ENCODE measurements at places on chromosomes 5 and 9. TPM values are rescaled to one million over a fixed set of nuclear protein-coding genes. Genes with fewer than 3 reads are reported as not detected.

The SLC4A9 gene
- 0.24 TPM for total RNA-seq

The ACSL6 gene
- 0.86 TPM for total RNA-seq

The CCL19 gene
- total RNA-seq = not detected

- peaks cover 5% of the 10 kb centered on the region for H3K4me1 ChIP-seq
- H3K36me3 ChIP-seq = peaks cover 4% of the 10 kb centered on the region
- no peak overlapping the region for H3K27ac ChIP-seq
- DNase-seq = no peak
Measured at GRCh38 chr9:27151693-27152404, 42.8 kb downstream of the TEK start.

DNA sequence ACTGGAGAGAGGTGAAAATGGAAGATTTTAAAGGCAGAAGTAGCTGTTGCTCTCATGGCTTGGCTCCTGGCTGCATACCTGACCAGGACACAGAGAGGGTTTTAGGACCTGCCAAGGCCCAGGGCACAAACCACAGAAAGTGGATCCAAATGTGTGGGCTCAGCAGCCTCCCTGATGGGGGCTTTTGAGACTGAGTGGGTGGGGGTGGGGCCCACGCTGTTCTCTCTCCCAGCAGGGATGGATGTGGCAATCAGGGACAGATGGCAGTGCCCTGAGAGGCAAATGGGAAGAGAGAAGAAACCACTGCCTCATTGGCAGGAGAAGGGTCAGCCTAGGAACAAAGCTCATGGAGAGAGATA is 34.9 kb upstream of the TIFAB start:
- no peak for DNase-seq
- H3K36me3 ChIP-seq = no peaks in the 10 kb centered on the region
- H3K4me1 ChIP-seq = peaks cover 8% of the 10 kb centered on the region
- no peak overlapping the region for H3K4me3 ChIP-seq
- no peak overlapping the region for H3K27ac ChIP-seq
- H3K27me3 ChIP-seq = peaks cover 82% of the 10 kb centered on the region

GRCh38 chr5:67453111-67453905 is 256.7 kb upstream of the CD180 start:
- H3K4me1 ChIP-seq = no peaks in the 10 kb centered on the region
- no peak overlapping the region for H3K4me3 ChIP-seq
- no peak overlapping the region for H3K27ac ChIP-seq
- H3K27me3 ChIP-seq = no peaks in the 10 kb centered on the region

DNA sequence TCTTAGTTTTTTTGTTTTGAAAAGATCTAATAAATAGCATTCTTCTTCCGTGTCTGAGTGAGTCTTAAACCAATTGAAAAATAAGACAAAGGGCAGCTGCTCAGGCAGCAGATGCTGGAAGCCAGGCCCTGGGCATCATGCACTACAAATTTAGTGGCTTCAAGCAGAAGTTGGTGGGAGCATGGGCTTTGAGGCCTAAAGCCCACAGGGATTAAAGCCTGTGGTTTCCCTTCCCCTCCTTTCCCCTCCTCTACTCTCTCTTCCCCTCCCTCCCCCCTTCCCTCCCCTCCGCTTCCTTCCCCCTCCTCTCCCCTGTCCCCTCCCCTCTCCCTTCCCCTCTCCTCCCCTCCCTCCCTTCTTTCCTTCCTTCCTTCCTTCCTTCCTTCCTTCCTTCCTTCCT is 20.1 kb upstream of the KIF4B start:
- no peaks in the 10 kb centered on the region for H3K36me3 ChIP-seq
- DNase-seq = no peak
- peaks cover 14% of the 10 kb centered on the region for H3K4me1 ChIP-seq
- H3K27me3 ChIP-seq = no peaks in the 10 kb centered on the region

- H3K27ac ChIP-seq = no peak overlapping the region
- no peak for DNase-seq
- no peaks in the 10 kb centered on the region for H3K36me3 ChIP-seq
- no peak overlapping the region for H3K4me3 ChIP-seq
- no peaks in the 10 kb centered on the region for H3K27me3 ChIP-seq
- H3K4me1 ChIP-seq = peaks cover 9% of the 10 kb centered on the region
Measured at GRCh38 chr9:127305838-127306226, 41.3 kb downstream of the GARNL3 start.

DNA sequence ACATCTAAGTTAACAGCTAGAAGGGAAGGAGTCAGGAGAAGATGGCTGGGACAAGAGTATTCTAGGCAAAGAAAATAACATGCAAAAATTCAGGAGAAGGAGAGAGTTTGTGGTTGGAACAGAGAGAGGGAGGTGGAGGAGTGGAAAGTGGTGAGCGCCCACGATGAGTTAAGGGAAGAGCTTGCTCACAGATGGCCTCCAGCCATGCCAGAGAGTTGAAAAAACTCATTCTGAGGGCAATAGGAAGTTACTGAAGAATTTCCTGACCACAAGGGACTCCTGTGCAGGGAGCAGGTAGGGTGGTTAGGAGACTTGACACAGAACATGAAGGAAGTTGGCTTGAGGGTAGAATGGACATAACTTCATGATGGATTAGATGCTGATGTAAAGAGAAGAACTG is 159.7 kb downstream of the DOCK2 start:
- H3K4me3 ChIP-seq = no peak overlapping the region
- no peak overlapping the region for H3K27ac ChIP-seq
- H3K4me1 ChIP-seq = peaks cover 12% of the 10 kb centered on the region
- H3K36me3 ChIP-seq = peaks cover 7% of the 10 kb centered on the region
- peaks cover 37% of the 10 kb centered on the region for H3K27me3 ChIP-seq

DNA sequence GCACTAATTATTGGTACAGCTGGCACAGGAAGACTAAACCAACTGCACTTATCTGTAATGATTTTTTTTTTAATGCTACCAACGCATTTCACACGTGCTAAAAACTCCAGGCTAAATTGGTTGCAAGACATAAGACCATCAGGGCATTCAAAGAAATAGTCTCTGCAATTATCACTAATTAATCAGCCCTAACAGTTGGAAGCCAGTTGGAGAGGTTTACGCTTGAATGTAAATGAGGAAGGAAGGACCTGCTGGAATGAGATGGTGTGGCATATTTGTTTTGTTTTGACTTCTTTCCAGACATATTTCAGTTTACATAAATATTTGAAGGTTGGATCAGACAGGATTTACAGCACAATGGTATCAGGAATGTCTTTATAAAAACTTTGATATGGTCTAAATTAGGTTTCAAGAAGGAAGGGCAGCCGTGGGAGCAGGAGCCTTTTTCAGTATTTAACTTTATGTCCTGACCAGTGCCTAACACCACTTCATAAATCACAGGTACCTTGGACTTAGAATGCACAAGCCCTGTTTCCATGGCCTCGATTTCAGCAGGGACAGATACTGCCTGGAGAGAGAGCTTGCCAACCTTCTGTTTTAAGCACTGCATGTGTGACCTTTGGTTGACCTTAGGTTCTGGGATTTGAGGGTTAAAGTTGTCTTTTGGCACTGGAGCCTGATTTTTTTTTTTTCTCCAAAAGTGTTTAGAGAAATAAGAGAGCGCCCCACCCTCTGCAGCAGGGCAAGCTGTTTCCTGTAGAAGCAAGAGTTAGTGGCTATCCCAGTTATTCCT is 199.8 kb upstream of the MAP3K1 start:
- H3K4me3 ChIP-seq = no peak overlapping the region
- no peaks in the 10 kb centered on the region for H3K36me3 ChIP-seq
- H3K27me3 ChIP-seq = no peaks in the 10 kb centered on the region
- peaks cover 30% of the 10 kb centered on the region for H3K4me1 ChIP-seq

- no peak overlapping the region for H3K4me3 ChIP-seq
- H3K27me3 ChIP-seq = no peaks in the 10 kb centered on the region
- no peaks in the 10 kb centered on the region for H3K36me3 ChIP-seq
- peaks cover 9% of the 10 kb centered on the region for H3K4me1 ChIP-seq
Measured at GRCh38 chr9:71826279-71826678, 58.0 kb upstream of the CEMIP2 start.

DNA sequence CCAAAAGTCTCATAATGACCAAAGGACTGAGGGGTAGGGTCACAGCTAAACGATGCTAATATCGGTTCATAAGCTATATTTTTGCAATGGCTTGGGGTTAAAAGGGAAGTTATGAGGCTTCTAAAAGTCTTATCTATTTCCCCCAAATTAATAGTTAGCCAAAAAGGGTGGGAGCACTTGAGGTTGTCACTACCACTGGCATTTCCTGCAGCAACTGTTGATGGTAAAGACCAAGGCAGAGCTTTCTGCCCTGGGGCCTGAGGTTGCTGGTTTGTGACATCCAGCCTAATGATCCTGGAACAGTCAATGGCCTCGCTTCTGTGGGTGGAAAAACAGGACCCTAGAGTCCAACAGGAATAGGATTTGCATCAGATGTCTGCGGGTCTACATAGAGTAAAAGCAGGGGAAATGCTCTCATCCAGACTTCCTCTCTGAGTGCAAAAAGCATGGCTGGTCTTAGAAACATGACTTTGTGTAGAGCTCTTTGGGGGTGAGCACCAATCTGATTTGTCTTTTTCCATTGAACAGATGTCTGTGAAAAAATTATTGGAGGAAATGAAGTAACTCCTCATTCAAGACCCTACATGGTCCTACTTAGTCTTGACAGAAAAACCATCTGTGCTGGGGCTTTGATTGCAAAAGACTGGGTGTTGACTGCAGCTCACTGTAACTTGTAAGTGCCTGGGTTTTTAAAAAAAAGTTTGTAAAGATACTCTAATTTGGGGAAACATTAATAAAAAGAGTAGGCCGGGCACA is 2.7 kb downstream of the GZMA start:
- no peak overlapping the region for H3K27ac ChIP-seq
- H3K4me1 ChIP-seq = no peaks in the 10 kb centered on the region
- no peak overlapping the region for H3K4me3 ChIP-seq
- H3K27me3 ChIP-seq = peaks cover 53% of the 10 kb centered on the region

DNA sequence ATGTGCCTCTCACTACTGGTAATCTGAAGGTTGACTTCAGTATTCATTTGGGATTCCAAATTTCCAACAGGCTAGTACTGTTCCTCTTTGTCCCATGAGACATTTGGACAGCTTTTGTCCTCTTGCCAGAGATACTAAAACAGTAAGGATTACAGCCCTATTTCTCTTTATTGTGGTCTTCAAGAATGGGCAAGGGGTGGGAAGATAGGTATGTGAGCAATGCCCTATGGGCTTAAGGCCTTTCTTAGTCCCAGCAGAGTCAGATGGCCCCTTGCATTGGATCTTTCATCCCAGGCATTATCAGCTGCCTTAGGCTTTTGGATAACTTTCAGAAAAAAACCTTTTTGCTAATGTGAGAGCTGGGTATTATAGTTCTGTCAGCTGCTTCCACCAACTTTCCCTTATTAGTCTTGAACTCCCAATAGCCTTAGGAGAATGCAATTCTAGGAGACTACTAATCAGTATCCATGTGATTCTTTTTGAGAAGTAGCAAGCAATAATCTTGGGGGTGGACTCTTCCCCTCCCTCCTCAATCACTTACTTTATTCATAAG is 361.1 kb upstream of the NUDT12 start:
- peaks cover 8% of the 10 kb centered on the region for H3K4me1 ChIP-seq
- H3K36me3 ChIP-seq = no peaks in the 10 kb centered on the region
- H3K27ac ChIP-seq = no peak overlapping the region
- H3K4me3 ChIP-seq = no peak overlapping the region
- DNase-seq = no peak

DNA sequence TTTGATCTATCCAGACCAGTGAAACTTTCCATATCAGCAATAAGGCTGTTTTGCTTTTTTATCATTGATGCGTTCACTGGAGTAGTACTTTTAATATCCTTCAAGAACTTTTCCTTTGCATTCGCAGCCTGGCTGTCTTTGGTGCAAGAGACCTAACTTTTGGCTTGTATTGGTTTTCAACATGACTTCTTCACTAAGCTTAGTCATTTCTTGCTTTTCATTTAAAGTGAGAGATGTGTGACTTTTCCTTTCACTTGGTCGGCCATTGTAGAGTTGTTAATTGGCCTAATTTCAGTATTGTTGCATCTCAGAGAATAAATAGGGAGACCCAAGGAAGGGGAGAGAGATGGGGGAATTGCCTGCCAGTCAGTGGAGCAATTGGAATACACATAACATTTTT is 26.4 kb upstream of the CMYA5 start:
- H3K4me3 ChIP-seq = no peak overlapping the region
- no peak for DNase-seq
- H3K27ac ChIP-seq = no peak overlapping the region
- H3K36me3 ChIP-seq = peaks cover 12% of the 10 kb centered on the region
- H3K4me1 ChIP-seq = no peaks in the 10 kb centered on the region
- no peaks in the 10 kb centered on the region for H3K27me3 ChIP-seq

DNA sequence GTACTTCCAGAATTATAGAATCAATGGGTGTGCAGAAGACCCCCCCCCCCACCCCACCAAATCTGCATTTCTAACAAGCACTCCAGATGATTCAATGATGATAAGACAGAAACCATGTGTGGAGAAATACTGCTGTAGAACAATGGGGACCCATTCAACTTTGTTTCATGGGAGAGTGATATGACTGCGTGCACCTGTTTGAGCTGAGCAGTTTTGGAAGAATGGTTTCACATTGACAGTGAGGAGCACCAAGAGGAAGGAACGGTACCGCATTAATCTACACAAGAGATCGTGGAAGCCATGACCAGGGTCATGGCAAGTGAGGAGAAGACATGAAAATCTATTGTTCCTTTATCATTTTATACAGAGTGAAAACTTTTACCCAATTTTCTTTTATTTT is 202.7 kb downstream of the CD180 start:
- DNase-seq = no peak
- H3K4me3 ChIP-seq = no peak overlapping the region
- no peaks in the 10 kb centered on the region for H3K27me3 ChIP-seq
- H3K4me1 ChIP-seq = peaks cover 12% of the 10 kb centered on the region

GRCh38 chr9:124428751-124429529 is 13.7 kb upstream of the PSMB7 start:
- peaks cover 29% of the 10 kb centered on the region for H3K27me3 ChIP-seq
- DNase-seq = no peak
- no peak overlapping the region for H3K27ac ChIP-seq
- no peaks in the 10 kb centered on the region for H3K36me3 ChIP-seq

DNA sequence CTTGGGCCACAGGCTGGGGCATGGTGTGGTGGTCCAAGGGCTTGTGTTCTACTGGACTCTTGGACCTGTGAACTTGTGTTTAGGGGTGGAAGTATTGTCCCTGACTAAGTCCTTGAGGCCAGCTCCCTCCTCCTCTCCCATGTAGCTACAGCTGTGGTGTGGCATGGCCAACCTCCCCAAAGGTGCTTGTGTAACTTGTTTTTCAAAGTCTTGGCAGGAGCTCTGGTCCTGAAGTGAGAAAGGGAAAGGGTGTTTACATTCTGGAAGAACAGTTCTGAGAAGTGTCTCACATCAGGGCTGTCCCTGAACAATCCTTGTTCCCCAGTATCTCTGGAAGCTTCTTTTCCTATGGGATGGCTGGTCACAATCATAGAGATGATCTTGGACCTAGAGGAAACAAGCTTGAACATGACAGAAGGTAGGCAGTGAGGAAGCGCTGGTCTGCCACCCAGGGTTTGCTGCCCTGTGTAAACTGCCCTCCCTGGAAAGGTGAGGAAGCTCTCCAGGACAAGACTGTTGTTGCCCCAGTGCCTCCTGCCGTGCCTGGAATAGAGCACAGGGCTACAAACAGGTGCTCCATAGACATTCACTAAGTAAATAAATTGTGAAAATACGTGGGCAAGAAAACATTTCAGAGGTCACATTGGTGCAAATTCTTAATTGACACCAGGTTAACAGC is 64.6 kb upstream of the KLF9 start:
- H3K4me1 ChIP-seq = peaks cover 19% of the 10 kb centered on the region
- no peaks in the 10 kb centered on the region for H3K27me3 ChIP-seq
- H3K4me3 ChIP-seq = no peak overlapping the region
- no peak for DNase-seq

All from Calu3 (cell line).